ENCODE measurements at places on chromosomes 2 and 18.

DNA sequence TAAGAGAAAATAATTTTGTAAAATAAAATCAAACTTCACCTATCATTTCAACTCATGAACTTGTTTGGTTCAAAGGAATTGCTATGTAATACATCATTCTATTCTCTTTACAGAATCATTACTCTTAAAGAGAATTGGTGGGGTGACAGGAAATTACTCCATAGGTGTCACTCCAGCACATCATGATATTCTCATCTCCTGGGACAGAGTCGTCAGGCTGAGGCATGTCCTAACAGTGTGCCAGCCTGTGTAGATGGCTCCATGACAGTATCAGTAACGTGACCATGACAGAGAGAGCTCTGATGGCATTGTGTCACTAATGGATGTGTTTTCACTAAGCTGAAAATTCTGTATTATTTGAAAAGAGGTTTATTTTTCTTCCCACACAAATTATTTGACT, 13.9 kb downstream of the SPATS2L start:
- DNase-seq, result no peak

DNA sequence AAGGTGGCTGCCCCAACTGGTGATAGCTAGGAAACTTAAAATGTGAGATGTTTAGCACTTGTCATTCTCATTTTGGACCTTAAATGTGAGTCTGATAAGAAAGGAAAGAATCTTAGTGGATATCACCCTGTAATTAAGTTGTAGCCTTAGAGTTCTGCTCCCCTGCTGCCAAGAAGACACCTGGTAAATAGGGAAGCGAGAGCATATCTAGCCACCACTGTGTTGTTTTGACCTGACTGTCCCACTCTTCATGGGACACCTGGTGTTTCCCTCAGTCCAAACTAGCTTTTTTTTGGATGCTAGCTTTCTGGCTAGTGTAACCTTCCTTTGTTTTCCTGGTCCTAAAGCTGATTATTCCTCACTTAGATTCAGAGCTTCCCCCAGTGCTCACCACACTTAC, 357.6 kb downstream of the RAD51AP2 start:
- DNase-seq, result no peak

GRCh38 chr18:73954268-73954667, 193.4 kb downstream of the FBXO15 start:
- DNase-seq, result no peak

DNA sequence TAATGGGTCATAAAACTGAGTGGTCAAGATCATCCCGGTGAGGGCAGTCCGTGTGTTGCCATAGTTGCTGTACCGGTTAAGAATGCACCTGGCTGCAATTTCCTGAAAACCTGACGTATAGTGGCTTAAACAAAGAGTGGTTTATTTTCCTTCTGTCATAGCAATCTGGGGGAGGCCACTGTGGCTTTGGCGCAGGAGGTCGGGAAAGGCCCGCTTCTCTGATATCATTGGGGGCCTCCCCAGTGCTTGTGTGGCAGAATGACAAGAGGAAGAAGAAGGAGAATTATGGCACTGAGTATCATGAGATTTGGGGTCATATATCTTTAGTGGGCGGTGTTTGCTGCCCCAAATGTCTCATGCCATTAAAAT, 4.4 kb downstream of the C2orf92 start:
- no peak for DNase-seq

GRCh38 chr2:85266146-85267041, 61.4 kb downstream of the TGOLN2 start:
- DNase-seq, result peak; percentile 64

DNA sequence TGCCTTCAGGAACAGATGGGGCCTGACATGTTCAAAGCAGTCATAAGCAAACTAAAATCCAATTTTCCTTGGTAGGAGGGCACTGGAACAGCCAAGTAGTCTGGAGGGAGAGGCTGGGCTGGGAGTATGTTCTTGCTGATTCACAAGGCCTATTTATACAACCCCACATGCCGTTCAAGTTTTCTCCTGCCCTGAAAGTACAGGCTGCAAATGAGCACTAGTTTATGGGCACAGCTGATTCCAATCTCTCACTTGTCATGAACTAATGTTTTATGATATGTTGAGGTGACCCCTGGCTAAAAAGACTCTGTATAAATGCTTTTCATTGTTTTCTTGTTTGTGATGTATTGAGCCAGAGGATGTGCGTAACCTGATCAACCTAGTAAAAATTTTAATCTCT, 183.4 kb upstream of the SRD5A2 start:
- no peak for DNase-seq

DNA sequence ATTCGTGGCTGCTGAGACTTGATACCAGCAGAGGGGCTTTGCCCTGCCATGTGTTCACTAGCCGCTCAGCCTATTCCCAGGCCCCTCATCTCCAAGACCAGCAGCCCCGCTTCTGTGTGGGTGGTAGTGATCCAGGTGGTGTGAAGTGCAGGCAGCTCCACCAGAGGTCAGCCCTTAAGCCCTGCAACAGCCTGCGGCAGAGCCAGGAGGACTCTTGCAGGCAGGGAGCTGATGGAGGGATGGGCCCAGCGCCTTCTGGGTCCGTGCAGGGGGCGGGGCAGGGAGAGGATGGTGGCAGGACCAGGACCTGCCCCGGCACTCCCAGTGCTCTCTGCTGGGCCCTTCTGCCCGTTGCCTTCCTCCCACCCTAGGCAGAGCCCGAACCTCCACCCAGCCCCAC, 162.0 kb downstream of the SH3BP4 start:
- DNase-seq, result no peak

DNA sequence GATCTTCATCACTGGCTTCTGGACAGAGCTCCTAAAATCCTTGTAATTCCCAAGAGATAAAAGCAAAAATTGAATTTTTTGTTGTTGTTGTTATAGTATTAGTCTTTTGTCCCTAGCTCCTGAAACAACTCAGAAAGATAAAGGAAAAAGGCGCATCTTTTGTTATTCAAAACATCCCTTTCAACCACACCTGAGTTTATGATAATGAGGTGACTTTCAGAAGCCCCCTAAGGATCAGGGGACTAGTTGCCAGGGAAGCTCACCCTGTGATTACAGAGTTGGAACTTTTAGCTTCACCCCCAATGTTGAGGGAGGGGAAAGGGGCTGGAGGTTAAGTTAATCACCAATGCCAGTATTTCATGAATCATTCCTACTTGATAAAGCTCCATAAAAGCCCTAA, 10.3 kb upstream of the CERKL start:
- DNase-seq, result no peak

GRCh38 chr2:102193074-102193473, 6.3 kb downstream of the IL1RL2 start:
- DNase-seq, result no peak

GRCh38 chr18:46237891-46238290, 133.7 kb downstream of the HAUS1 start:
- DNase-seq, result no peak
